ENCODE measurements at places on chromosomes 4 and X. TPM values are rescaled to one million over a fixed set of nuclear protein-coding genes. Genes with fewer than 3 reads are reported as not detected.

DNA sequence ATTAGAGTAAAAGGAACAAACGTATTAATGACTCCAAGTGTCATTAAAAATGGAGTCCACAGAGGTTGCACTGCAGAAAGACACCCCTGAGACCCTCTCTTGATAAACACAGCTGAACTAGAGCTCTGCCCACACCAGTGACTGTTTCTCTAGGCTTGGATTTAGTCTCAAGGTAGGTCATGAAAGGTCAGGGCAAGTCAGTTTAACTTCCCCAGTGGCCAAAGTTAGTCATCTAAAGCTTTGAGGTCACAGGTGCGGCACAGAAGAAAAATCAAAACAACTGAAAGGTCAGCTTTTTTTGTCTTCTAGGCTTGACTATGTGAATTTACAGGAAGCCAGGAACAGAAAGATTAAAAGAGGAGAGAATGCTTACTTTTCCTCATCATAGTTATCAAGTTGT, 749.6 kb downstream of the RAB28 start:
- no peak for DNase-seq

DNA sequence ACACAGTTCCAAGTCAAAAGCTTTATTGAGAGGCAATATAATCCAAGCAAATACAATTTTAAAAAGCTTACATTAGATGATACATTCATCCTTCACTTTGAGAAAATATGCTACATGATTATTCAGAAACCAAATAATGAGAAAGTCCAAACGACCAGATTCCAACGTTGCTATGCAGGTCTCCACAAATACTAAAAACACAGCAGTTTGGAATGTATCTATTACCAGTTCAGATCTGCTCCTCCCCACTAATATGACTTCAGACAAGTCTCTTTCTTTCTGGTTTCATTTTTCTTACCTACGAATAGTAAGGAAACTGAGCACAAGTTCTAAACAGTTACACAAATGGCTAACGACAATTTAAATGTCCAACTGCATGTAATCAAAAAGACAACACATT, 9.5 kb downstream of the NAF1 start:
- no peak for DNase-seq

DNA sequence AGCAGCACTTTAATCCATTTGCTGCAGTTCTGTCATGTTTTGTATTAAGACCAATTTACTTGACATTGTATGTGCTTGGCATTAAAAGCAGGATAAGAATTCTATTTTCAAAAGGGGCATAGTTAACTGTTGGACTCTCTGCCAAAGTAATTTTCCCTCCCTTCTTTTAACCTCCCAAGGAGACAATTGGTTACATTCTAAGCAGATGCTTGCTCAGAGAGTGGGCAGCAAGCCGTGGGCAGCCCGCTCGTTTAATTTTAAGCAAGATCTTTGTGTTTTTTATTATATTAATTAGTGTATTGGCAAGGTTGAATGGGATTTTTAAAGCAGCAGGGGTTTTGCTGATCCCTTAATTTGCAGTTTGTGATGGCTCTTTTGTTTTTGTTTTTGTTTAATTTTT, 37.1 kb upstream of the KLHL8 start:
- DNase-seq: no peak

GRCh38 chr4:116400480-116400879, 684.9 kb downstream of the TRAM1L1 start:
- no peak for DNase-seq

GRCh38 chr4:140135529-140136088, 18.4 kb downstream of the MAML3 start:
- DNase-seq: peak; percentile 73

GRCh38 chrX:33128048-33128805, 83.1 kb downstream of the DMD start:
- no peak for DNase-seq

DNA sequence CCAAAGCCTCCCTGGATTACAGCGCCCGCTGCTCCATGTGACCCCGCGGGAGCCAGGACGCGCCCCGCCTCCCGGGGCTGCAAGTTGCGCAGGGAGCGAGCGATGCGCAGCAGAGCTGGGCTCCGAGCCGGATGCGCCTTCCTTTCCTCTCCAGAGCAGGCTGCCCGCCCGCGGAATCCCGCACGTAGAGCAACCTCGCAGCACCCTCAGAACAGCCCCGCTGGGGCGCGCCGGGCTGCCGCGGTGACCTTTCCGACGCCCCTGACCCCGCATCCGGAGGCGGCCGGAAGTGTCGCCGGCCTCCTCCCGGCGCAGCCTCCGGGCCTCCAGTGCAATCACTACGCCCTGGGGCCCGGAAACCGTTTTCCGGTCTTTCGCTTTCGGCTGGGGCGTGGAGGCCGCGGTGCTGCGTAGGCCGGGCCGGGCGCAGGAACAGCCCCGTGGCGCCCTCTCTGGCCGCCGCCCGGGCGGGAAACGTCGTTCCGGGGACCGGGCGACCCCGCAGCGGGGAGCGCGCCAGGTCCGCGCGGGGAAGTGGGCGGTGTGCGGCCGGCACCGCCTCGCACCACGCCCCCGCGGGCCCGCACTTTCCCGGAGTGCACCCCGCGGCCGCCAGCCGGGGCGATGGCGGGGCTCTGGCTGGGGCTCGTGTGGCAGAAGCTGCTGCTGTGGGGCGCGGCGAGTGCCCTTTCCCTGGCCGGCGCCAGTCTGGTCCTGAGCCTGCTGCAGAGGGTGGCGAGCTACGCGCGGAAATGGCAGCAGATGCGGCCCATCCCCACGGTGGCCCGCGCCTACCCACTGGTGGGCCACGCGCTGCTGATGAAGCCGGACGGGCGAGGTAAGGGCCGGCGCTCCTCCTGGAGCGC, at the start of gene CYP4V2:
CYP4V2 (plus strand) TSS at position 368 of the 866 bp plus-strand sequence; CDS start at position 625, 257 bp downstream.
- DNase-seq: peak; percentile 74

GRCh38 chr4:39922399-39922798, 55.3 kb downstream of the PDS5A start:
- DNase-seq: no peak

DNA sequence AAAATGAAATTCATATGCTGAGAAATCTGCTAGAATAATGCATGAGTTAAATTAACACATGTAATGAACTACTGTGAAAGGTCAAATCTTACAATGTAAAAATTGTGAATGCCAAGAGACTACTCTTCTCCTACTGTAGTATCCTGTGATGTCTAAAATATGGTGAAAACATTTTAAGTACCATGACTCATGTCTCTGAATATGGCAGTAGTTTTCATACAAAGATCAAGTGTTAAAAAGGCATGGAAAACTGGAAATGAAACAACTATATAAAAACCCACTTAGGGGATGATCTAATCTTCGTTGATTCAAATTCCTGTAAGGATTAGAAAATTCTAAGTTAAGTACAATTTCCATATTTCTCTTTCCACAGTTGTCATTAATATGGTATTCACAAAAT, 221.3 kb downstream of the PPP3CA start:
- DNase-seq: no peak

DNA sequence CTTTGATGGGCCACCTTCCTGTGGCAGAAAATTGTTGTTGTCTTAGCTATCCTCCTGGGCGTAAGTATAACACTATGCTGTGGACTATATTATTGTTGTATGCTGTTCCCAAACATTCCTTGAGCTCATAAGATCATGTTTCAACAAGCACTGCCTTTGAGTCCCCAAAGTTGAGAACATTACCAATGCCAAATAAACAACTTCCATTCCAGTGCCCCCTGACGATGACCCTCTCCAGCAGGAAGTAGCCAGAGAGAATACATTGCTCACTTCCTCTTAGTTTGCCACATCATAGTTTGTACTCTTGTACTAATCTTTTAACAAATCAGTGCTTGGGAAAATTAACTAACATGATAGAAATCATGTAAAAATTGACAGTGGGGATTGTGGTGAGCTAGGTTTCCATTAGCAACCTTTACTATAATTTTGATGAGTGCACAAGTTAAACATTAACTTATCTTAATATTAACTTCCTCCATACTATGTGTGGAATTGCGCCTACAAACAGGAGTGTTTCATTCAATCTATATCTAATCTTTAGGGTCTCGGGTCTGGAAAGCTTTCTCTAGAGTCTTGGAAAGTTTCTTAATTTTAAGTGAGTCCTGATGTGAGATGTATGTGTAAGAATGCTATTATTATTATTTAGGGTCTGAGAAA, 20.3 kb upstream of the DHX15 start:
- no peak for DNase-seq

GRCh38 chr4:185508181-185508580, 27.1 kb downstream of the PDLIM3 start:
- peak; percentile 67 for DNase-seq

GRCh38 chr4:103067841-103068547, 8.6 kb downstream of the SLC9B2 start:
- DNase-seq: no peak

DNA sequence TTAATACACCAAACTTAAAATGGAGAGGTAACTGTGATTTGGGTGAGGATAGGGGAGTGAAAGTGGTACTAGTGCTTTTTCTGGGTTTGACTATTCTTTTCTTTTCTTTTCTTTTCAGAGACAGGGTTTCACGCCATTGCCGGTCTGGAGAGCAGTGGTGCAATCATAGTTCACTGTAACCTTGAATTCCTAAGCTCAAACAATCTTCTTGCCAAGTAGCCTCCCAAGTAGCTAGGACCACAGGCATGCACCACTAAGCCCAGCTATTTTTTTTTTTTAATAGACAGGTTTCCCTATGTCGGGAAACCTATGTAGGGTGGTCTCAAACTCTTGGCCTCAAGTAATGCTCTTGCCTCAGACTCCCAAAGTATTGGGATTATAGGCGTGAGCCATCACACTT, 3.0 kb upstream of the ARMCX4 start:
- no peak for DNase-seq

DNA sequence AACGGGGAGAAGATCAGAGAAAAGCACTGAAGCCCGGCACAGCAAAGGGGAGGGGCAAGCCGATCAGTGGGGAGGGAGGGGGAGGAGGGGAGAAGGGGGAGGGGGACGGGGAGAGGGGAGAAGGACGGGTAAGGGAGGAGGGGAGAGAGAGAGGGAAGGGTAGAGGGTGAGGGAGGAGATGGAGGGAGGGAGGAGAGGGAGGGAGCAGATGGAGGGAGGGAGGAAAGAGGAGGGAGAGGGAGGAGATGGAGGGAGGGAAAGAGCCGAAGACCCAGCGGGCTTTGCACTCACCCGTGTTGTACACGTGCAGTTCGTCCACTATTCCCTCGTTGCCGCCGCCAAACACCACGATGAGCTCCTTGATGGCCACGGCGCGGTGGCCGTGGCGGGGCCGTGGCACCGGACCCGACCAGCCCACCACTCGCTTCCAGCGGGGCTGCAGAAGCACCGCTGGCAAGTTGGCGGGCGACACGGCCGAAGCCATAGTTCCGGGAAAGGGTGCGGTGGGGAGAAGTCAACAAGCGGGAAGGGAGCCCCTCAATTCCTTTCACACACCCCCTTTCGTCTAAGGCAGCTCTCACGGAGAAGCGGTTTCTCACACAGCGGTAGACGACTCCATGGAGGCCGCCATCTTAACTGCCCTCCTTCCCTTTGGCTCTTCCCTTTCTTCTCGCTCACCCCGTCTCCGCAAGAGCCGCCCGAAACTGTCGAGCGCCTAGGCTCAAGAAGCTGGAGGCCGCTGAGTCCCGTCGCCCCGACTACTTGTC, 1.1 kb downstream of the HCFC1 start:
- peak; percentile 38 for DNase-seq

GRCh38 chr4:5043579-5043978, 7.7 kb upstream of the STK32B start:
- DNase-seq: no peak

DNA sequence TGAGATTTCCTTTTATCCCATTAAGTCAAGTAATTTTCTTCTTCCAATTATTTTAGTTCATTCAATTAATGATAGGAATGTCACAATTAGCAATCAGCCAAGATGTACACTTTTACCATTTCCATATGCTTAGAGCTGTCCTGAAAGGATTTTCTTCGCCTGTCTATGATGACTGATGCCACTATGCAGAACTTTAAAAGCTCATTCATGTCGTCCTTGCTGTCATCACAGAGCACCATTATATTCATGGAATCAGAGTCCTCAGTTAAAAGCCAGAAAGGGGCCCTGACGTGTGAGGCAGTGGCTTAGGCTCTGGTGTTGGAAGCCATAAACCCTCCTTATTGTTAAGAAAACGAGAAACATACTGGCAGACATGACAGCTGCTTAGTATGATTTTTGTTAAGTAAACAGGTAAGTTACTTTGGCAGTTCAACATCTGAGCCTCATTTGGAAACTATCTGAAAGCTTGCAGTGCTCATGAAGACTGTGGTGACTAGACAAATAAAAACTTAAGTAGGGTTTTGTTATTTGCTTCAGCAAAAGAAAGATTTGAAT, 73.1 kb downstream of the HHIP start:
- DNase-seq: no peak

DNA sequence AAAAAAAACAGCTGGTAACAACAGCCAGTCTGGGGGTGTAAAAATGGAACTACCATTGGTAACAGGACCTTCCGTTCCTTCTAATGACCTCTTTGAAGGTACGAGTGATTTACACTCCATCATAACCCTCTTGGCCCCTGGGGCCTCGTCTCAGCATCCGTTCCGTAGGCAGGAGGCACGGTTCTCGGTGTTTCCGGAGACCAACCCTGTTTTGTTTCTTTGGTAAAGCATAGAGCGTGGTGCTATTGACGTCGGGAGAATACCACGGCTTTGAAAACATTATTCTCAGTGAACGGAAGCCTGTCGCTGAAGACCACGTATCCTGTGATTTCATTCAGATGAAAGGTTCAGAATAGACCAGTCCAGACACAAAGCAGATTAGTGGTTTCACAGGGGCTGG, 198.9 kb downstream of the ASMT start:
- peak; percentile 54 for DNase-seq

- no peak for DNase-seq
Observed at GRCh38 chr4:55358668-55359067, 12.6 kb downstream of the SRD5A3 start.

GRCh38 chr4:68272860-68273259, 27.4 kb upstream of the TMPRSS11B start:
- DNase-seq: no peak

DNA sequence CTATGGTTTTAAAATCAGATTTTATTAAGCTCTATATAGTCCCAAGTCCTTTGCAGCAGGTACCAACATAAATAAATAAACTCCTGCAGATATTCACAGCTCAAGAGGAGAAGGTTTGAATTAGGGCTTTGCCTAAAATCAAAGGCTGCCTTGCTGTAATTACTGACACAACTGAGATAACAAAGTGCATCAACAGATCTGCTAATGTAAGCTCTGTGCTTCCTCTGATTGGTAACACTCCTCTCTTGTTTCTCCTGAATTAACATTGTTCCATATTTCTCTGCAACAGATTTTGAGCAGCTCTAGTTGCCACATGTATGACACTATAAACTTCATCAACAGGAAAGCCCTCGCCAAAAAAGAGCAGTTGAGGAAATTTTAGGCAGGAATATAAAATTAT, 193.6 kb downstream of the SLC39A8 start:
- DNase-seq: no peak

GRCh38 chr4:169009286-169010124, 550 bp downstream of the CBR4 start:
- DNase-seq: no peak

MAGIX gene
- polyA plus RNA-seq: 7.7 TPM

XAGE3 gene
- not detected for polyA plus RNA-seq

USP9X gene
- 61.8 TPM for polyA plus RNA-seq

PLK4 gene
- polyA plus RNA-seq: 21.4 TPM

CTAG2 gene
- polyA plus RNA-seq: not detected

TLR3 gene
- 8.3 TPM for polyA plus RNA-seq

CDKL2 gene
- 10.6 TPM for polyA plus RNA-seq

NALF2 gene
- polyA plus RNA-seq: 0.55 TPM

CT83 gene
- polyA plus RNA-seq: not detected

MORC4 gene
- polyA plus RNA-seq: 19.7 TPM

All from renal pelvis (tissue), 12 donors.